ENCODE measurements at places on chromosomes 13 and 19.

- no peak for DNase-seq
Observed at GRCh38 chr13:99154064-99154463, 46.6 kb upstream of the UBAC2 start.

DNA sequence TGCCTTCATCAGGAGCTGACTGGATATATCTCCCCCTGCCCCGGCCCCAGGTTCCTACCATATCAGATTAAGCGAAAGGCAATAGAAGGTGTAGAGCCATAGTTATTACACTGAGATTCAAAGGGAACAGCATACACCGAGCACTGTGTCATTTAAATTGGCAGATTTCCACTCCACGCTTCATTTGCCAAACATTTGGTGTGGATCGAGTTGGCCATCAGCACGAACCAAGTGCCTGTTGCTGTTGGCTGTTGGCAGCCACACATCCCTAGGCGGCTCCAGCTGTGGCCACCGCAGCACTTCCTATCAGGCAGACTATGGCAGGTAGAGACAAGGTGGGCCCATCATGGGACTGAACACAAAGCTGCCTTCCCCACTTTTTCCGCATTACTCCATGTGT, 115.8 kb downstream of the CCNA1 start:
- DNase-seq = no peak

- DNase-seq = peak; percentile 55
Observed at GRCh38 chr19:48487948-48488347, 18.8 kb downstream of the CYTH2 start.

- DNase-seq = no peak
Observed at GRCh38 chr19:57441979-57442752, 7.0 kb downstream of the ZNF749 start.

DNA sequence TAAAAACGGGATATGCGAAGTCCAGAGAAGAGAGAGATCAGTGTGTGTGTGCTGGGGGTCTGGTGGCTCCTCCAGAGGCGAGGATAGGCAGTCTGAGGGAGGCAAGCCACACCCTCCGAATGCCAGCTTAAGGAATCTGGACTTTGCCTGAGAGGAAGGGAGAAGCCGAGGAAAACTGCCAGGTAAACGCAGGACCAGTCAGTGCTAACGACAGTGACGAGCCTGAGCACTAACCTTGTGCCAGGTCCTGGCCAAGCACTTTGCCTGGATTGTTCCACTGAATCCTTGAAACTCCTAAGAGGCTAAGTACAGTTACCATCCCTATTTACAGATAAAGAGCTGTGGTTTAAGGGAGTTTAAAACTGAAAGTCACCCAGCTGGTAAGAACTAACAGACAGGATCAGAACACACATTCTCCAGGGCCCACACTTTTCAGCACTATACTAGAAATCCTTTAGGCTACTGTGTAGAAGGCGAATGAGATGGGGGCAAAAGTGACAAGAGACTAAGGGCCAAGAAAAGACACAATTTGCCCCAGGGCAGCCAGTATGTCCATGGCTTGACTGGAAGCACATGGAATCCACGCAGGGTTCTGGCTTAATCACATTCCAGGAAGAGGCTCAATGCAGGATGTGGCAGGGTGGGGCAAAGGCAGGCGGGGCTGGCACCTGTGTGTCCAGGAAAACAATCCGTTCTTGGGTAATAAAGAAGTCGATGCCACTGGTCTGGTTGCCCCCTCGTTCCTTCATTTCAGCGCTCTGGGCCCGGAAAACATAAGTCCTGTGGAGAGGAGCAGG, 15.1 kb downstream of the SMG9 start:
- no peak for DNase-seq

Data from AG09319 (cell line).